ENCODE measurements at places on chromosomes 2 and 18.

GRCh38 chr2:176678571-176678970 lies 409.3 kb downstream of the MTX2 start:
- DNase-seq = no peak

GRCh38 chr2:101912545-101912944 lies 79.2 kb upstream of the IL1R2 start:
- DNase-seq = no peak

GRCh38 chr2:102932501-102932900 lies 170.7 kb downstream of the TMEM182 start:
- DNase-seq = peak; percentile 55

DNA sequence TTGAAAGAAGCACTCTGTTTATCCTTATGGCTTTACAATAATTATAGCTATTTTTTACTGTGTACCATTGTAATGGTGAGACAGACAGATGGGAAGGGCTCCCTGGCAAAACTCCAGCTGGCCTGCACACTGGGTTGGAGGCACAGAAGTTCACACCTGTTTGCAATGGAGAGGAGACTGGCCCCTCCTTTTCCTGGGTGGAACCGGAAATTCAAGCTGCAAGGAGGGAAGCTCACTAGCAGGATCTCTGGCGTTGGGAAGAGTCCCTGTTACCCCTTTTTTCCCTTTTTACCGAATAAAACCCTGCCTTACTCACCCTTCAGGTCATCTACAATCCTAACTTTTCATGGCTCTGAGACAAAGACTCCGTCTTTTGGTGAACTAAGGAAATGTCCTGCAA lies 100.3 kb upstream of the TFPI start:
- peak; percentile 31 for DNase-seq

DNA sequence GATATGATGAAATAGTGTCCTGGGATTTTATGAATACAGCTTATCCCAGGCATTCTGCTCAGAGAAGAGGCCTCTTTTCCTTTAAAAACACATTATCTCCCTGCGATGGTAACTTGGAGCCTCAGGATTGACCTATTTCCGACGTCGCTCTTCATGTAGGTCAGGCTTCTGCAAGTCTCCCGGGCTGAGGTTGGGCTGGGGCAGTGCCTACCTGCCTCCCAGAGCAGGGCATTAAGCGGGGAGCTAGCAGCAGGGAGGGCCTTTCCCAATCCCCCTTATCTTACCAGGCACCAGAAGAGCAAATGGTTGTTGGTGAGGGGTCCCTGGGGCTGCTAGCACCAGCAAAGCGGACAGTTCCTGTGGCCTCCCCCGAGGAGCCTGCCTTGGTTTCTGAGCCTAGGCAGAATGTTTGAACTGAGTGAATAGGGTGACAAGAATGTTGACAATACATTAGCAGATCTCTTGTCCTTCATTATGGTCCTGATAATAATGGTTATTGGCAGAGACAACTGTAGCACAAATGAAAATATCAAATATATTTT lies 60.2 kb downstream of the TRPM8 start:
- DNase-seq = no peak

GRCh38 chr2:172088245-172089004 lies 3.1 kb downstream of the DLX1 start:
- DNase-seq = no peak

DNA sequence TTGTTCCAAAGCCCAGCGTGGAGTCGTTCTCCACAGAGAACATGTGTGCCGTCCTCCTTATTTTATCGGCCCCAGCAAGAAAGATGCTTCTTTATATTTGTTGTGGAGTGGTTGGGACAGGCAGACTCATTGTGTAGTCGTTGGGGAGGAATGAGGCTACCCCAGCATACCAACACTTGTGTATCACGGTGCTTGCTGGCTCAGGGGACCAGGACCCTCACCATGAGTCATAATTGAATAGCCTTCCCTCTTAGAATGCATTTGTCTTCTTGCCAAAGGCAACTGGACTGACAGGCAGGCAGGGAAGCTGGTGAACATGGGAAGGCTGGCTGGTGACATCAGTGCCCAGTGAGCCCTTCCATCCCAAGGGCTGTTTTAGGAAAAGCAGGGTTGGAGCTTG lies 4.7 kb downstream of the CAPN10 start:
- no peak for DNase-seq

DNA sequence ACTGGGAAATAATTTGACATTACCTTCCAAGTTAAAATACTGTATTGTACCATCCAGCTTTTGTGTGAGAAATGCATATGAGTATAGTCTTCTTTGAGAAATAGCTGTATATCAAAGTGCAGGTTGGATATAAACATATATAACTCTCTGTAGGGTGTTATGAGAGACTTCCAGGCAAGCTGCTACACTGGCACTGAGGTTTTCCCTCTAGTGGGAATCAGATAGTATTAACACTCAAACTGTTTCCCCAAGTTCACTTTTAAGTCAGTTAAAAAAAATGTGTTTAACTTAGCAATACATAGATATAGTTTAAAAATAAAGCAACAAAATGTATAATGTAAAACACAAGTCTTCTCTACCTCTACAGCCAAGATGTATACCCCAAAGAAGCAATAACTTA lies 368.4 kb upstream of the SLC8A1 start:
- DNase-seq = peak; percentile 18

DNA sequence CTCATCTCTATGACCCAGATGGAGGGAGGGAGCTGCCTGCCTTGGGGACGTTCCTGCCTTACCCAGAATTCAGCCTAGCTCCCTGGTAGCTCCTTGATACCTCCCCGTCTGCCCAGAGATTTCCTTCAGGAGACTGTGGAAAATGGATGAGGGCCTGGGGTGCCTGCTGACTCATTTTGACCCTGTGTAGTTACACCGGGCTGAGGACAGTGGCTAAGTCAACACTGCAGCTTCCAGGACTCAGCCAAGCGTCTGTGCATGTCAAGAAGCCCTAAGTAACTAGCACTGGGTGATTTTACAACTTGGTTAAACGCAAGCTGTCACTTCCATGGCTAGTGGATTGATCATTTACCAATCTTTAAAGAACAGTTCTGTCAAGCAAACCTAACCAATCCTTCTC lies 23.3 kb upstream of the EPAS1 start:
- DNase-seq = no peak

DNA sequence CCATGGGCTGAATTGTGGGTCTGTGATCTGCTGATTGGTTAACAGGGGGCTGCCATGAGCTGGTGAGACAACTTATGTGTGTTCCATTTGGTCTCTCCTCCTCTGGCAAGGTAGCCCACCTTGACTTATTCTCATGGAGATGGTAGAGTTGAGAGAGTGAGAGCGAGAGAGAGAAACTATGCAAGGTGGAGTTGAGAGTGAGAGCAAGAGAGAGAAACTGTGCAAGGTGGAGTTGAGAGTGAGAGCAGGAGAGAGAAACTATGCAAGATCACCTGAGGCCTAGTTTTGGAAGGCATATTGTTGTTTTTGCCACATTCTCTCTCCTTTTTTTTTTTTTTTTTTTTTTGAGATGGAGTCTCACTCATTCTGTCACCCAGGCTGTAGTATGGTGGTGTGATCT lies 155.7 kb downstream of the UBR3 start:
- no peak for DNase-seq

DNA sequence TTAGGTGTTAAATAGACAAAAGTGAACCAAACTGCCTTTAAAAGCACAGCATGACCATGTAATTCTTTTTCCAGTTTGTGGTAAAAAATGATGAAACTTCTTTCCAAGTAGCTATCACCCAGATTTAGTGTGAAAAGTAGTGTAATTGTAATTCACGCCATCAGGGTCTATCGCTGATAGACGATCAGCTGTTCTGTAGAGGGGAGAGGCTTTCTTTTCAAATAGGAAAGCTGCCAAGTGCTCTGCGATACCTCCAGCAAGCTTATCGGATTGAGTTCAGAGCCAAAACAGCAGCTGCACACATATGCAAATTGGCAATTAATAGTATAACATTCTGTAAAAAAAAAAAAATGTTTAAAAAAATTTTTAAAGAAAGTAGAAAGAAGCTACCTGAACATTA lies 61.9 kb upstream of the PSMD14 start:
- DNase-seq = no peak

DNA sequence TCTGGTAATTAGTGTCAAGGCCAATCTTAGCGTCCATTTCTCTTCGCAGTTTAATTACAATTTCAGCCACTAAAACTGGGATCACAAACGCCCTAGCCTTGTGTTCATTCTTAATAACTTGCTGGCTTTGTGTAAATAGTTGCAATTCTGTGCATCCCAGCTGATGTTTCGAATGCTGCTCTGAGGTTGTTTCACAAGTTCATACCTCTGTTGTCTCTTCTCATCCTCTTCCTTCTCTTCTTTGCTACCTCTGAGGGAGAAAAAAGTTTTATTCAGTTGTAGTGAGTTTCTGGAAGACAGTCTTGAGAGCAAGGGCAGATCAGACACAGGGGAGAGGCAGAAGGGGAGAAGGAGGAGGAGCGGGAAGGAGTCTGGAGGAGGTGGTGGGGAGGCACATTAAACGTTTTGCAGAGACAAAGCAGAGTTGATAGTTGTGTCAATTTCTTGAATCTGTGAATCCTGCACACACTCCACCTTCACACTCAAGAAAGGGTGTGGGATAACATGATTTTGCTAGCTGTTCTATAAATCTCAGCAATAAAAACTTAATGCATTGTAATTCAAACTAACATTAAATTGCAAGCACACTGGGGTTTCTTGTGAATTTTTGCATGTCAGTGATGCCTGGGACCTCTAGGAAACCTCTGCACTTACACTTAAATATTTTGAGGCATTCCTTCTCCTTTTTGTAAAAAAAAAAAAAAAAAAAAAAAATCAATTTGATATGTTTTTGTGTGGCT lies 6.8 kb downstream of the MEIS1 start:
- DNase-seq = no peak

GRCh38 chr2:98572676-98573075 lies 35.6 kb downstream of the COA5 start:
- no peak for DNase-seq

- DNase-seq = no peak
Observed at GRCh38 chr2:219560037-219560892, 11.1 kb downstream of the OBSL1 start.

- peak; percentile 54 for DNase-seq
Observed at GRCh38 chr2:74532222-74532621, 2.5 kb downstream of the HTRA2 start.

DNA sequence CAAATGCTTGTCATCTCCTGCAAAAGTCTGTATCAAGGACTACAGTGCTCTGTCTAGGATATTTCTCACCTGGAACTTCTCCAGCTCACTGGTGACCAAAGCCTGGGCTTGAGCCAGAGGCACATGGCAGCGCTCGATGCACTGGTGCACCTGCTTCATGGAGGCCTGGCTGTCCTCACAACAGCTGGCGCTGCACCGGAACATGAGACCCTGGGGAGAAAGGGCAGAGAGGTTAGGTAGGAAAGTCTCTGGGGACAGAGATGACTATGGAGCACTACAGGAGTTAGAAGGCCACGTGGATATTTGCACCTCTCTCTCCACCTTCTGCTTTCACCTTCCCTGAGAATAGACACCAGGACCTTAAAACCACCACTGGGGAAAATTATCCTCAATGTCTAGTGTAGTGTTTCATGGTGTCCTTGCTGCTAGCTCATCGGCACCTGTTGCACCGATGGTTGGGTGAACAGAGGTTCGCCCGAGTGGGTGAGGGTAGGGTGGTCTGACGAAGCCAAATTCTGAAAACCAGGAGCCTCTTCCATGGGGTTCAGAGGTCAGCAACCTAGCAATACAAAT lies 1.0 kb downstream of the FAM136A start:
- no peak for DNase-seq

GRCh38 chr2:30777661-30778505 lies 29.4 kb downstream of the CAPN13 start:
- no peak for DNase-seq

DNA sequence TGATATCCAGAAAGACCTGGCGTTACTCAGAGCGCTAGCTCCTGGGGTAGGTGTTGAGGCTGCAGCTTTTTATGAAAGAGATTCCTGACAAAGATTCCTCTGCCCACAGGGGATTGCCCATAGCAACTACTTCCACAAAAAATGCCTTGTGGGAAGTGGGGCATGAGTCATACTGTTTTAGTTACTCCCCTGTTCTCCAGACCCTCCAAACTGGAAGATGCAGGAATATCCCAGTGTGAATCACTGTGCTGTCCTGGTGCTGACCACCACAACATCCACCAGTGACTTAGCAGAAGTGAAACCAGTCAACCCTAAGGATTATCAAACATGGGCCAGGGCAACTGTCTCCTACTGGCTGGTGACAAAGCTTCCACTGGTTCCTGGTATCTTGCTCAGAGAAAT lies 61.8 kb downstream of the CDH2 start:
- DNase-seq = peak; percentile 90

- no peak for DNase-seq
Observed at GRCh38 chr18:9055626-9056025, 46.9 kb upstream of the NDUFV2 start.

DNA sequence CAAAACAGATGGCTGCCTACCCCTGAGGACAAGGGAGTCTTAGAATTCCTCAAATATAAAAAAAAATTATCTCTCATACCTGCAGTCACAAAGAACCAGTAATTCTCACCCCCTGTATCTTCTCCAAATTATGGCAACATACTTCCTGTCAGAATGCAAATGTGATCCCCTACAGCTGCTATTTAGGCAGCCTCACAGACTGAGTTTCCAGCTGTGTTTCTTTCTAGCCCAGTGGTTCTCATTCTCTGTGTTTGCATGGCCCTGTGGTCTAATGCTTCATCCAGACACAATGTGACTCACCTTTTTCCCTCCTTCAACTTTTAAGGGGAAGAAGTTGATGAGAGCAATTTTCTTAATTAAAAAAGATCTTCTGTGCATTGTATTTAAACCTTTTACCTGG lies 726.3 kb downstream of the TSN start:
- peak; percentile 3 for DNase-seq

GRCh38 chr18:58268849-58269248 lies 224.8 kb downstream of the NEDD4L start:
- peak; percentile 96 for DNase-seq

- no peak for DNase-seq
Observed at GRCh38 chr18:64403784-64404503, 255.1 kb upstream of the LINC00305 start.

GRCh38 chr2:230905448-230906421 lies 19.3 kb downstream of the GPR55 start:
- DNase-seq = peak; percentile 19

GRCh38 chr18:61892683-61893308 lies at the start of gene RNF152:
RNF152 (minus strand) TSS chr18:61893007; CDS start chr18:61816463, 76,544 bp downstream.
- no peak for DNase-seq

GRCh38 chr2:191740759-191741158 lies 62.8 kb downstream of the NABP1 start:
- no peak for DNase-seq

GRCh38 chr18:73827801-73828200 lies 319.8 kb downstream of the FBXO15 start:
- DNase-seq = no peak

DNA sequence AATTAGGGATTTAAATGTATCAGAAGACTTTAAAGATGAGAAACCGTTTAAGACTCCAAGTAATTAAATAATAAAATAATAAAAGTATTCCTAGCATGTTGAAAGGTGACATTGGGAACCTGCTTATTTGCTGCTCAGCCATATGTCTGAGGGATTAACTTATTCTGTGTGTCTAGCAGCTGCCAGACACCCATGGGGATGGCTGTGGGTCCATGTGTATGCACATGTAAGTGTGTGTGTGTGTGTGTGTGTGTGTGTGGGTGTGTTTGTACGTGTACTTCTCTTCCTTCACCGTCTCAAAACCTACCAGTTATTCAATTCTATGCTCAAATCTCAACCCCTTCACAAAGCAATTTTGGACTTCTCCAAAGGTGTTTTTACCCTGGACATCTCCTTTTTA lies 124.5 kb downstream of the SETBP1 start:
- DNase-seq = no peak

- peak; percentile 36 for DNase-seq
Observed at GRCh38 chr2:191950132-191950874, 103.4 kb upstream of the CAVIN2 start.

Data from PC-3 (cell line).